Activated naive CD4-positive, alpha-beta T cell (primary cell): ENCODE measurements at places on chromosomes 12 and 14.

DNA sequence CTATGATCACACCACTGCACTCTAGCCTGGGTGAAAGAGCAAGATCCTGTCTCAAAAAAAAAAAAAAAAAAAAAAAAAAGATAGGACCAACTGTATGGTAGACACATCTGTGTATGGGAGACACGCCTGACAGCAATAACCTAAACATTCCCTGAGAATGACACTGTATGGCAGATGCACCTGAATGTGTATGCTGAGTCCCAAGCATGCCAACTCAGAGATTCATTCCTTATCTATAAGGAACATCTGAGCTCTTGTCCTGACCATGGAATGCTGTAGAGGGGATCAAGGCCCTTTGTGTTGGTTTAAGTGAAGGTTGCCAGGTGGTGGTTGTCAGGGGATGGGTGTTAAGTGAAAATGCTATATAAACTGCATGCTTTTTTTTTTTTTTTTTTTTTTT, 19.2 kb upstream of the LGALS3 start:
- DNase-seq, result no peak

DNA sequence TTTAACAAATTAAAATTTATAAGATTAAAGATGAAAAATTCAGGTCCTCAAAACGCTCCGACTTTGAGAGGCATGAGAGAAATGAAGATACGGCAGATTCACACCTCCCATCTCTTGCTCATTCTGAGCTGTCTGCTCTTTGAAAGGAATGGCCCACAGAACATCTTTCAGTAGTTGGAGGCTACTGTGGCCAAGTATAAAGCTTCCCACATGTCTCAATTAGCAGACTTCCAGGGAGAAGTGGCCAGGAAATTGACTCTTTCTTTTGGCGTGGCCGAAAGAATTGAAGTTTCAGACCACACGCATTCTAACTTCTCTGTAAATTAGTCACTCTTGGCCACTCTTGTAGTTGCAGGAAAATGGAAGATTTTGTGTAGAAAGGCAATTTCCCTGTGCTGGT, 129.2 kb downstream of the DIP2B start:
- DNase-seq, result no peak

- no peak for DNase-seq
These were observed 164.8 kb downstream of the ATP23 start for GRCh38 chr12:58106195-58106594.

DNA sequence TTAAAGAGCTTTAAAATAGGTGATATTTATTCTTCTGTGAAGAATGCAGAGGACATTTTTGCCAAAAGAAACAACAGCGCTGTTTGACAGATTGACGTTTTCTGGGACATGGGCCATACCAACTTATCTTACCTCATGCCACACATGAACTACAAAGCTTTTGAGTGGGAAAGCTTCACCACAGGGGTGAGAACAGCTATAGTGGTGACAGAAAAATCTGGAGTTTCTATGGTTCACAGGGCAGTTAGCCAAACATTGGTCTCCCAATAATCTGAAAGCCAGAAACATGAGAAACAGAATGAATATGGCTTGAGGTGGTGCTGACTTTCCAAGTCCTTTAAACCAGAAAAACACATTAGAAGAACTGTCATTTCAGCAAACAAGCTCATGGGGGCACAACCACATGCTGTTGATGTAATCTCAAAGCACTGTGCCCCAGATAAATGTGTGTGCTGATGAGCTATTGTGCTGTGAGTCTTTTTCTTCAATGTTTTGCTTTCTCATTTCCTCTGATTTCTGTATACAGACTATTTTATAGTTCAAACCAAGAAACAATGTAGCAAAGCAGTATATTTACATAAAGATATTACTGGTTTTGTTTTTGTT, 905.4 kb downstream of the SLC16A7 start:
- DNase-seq, result no peak

DNA sequence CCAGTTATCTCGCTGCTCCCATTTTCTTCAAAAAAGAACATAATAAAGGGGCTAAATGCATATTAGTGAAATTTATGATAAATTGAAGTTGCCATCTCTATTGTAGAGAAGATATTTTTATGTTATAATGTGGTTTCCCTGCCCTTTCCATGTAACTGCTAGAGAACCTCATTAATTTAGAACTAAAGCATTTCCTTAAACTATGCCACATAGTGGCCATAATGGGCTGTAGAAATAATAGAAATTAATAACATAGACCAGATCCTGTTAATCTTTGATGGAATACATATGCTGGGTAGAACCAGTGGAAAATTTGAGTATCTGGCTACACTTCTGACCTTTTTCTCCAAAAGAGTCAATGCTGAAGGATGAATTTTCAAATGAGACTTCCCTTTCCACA, 376.7 kb downstream of the PDZRN4 start:
- no peak for DNase-seq
